ENCODE measurements at places on chromosomes 5 and 9.

GRCh38 chr9:113164536-113165300, 13.9 kb downstream of the SLC31A2 start:
- DNase-seq, result no peak

- no peak for DNase-seq
Measured at GRCh38 chr9:132582786-132583583, 579 bp downstream of the BARHL1 start.

GRCh38 chr9:136656183-136656738, 6.5 kb upstream of the EGFL7 start:
- no peak for DNase-seq

DNA sequence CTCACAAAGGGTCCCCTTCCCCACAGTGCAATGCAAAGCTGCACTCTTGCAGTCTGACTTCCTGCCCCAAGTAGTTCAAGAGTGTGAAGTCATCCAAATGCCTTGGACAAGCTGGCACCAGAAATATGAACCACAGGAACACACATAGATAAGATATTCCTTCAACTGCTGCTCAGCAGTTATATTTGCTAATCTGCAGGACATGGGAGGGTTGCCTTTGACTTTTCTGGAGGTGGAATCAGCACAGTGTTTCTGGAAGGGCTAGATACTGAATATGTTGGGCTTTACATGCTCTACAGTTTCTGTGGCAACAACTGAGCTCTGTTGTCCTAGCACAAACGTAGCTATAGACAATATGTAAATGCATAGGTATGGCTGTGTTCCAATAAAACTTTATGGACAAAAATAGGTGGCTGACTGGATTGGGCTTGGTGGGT, 96.7 kb upstream of the PCA3 start:
- no peak for DNase-seq

GRCh38 chr9:118336250-118336942, 632.2 kb downstream of the TLR4 start:
- DNase-seq, result no peak

- DNase-seq, result peak; percentile 96
Measured at GRCh38 chr9:17627641-17628040, 48.8 kb downstream of the SH3GL2 start.
